ENCODE measurements at places on chromosomes 13 and 19.

DNA sequence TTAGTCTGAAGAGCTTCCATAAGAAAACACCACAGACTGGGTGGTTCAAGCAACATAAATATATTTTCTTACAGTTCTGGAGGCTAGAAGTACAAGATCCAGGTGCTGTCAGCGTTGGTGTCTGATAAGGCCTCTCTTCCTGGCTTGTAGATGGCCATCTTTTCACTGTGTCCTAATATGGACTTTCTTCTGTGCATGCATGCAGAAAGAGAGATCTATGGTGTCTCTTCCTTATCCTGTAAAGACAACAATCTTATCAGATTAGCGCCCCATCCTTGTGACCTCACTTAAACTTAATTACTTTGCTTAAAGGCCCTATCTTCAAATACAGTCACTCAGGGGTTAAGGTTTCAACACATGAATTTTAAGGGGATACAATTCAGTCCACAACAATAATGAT, 14.1 kb upstream of the NDFIP2 start:
- ATAC-seq, result no peak

GRCh38 chr13:60226507-60226906, 62.8 kb upstream of the DIAPH3 start:
- ATAC-seq, result no peak

GRCh38 chr19:42051166-42052115, 18.6 kb downstream of the GRIK5 start:
- no peak for ATAC-seq

DNA sequence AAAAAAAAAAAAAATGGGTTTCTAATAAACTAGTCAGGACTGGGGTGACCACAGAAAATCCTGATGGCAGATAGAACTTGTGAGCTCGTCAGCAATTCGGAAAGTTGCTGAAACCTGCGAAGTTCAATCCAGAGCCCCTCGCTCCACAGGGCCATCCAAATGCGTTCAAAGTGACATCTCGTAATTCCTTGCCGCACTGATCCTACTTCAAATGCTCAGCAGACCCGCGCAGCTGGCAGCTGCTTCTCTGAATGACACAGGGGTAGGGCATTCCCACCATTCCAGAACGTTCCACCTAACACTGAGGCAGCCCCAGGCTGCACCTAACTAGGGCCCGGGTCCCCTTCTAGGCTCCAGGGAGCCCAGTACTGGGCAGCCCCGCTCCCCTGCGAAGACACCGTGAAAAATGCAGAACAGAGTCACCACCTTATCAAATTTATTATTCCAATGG, 4.8 kb upstream of the DAPK3 start:
- ATAC-seq, result no peak

DNA sequence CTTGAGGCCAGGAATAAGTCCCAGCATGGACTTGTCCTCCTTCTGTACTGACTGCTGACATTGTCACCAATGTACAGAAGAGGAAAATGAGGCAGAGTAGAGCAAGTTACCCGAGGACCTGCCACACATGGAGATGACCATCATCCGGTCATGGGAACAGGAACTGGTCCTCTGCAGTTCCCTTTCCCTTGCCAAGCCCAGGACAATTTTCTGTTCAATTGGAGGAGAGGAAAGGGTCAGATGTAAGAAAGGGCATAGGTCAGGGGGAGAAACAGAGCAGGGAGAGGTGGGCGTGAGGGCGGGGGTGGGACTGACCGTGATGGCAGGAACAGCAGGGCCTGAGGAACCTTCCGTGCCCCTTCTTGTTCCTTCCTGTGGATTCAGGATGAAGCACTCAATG, 18.6 kb downstream of the PHLDB3 start:
- no peak for ATAC-seq

- peak; percentile 3 for ATAC-seq
Measured at GRCh38 chr19:48363500-48363809, 285 bp downstream of the TMEM143 start.

DNA sequence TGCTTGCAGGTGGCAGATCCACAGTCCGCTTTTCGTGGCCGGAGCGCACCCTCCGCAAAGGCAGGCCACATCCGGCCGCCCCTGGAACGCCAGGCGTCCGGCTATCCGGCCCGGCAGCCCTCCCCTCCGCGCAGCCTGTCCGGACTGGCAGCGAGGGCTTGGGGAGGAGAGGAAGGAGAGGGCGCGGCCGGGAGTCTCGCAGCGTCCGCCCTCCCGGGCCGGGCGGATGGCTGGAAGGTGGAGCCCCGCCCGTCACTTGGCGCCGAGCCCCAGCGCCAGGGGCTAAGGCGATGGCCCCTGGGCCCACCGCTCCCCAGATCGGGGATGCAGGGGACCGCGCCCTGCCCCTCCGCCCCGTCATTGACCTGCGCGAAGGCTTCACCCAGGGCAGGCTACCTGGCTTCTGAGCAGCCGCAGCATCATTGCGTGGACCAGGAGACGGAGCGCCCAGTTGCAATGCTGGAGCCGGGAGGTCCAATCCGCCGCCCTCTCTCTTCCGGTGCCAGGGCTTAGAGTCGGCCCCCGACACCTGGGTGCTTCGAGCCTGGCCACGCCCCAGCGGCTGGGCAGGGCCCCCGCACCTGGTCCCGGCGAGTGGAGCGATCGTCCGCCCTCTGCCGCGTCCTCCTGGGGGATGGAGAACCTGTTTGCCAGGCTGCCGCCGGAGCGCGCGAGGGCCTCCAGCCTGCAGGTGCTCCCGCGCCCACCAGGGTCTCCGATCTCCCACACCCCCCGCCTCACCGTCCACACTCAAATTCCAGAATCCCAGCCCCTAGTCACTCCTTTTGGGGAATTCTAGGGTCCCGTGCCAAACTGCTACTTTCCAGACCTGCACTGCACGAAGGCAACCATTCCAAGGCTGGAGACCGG, at the start of gene FUT1:
FUT1 (minus strand) TSS at position 146 of the 870 bp plus-strand sequence. CDS start 1,360 bp downstream, outside the sequence.
- peak; percentile 81 for ATAC-seq

GRCh38 chr13:79631051-79631659, 150.2 kb downstream of the NDFIP2 start:
- no peak for ATAC-seq

DNA sequence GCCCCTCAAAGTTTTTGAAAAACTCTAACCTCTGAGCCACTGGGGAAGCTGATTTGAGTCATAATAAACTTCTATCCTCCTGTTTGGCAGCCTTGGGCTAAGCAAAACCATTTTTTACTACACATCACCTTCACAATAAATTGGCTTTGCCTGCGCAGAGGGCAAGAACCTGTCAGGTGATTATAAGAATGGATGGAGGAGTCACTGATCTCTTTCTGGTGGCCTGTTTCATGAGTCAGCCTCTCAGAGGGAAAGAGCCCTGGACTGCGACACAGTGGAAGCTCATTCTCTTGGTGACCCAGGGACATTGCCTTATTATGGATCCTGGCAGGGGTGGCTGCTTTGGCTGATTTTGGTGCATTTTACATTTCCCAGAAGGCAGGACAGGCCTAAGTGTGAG, 17.5 kb upstream of the PSG9 start:
- no peak for ATAC-seq

DNA sequence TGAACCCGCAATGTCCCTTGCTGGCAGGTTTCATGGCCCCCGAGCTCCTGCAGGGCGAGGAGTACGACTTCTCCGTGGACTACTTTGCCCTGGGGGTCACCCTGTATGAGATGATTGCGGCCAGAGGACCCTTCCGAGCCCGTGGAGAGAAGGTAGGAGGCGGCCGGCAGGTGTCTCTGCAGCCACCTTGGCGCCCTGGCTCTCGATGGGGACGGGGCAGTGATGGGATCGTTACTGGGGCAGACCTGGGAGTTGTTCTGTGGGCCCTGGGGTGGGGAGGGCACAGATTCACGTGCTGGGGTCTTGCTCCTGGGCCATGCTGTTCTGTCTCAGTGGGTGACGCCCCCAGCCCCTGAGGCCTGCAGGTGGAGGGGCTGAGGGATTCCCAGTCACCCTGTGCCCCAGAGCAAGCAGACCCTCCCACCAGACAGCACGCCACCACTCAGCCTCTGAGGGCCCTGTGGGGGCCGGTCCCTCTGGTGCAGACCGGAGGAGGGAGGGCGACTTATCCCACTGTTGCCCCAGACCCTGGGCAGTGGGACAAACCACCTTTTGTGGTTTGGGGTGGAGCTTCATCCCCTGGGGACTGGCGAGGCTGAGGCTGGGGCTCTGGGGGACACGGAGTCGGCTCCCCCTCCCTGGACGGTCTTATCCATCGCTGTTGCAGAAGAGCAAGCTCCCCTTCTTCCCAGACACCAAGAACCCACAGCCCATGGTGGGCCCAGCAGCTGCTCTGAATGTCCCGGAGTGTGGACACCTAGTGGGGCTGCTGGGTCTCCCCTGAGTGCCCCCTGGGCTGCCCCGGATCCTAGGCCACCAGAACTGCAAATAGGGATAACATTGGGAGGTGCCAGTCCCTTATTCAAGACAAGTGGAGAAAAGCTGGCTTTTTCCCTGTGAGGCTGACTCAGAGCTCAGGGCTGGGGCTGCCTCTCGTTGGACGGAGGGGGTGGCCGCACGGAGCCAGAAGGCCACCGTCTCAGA, 27.5 kb upstream of the TMEM255B start:
- ATAC-seq, result no peak

DNA sequence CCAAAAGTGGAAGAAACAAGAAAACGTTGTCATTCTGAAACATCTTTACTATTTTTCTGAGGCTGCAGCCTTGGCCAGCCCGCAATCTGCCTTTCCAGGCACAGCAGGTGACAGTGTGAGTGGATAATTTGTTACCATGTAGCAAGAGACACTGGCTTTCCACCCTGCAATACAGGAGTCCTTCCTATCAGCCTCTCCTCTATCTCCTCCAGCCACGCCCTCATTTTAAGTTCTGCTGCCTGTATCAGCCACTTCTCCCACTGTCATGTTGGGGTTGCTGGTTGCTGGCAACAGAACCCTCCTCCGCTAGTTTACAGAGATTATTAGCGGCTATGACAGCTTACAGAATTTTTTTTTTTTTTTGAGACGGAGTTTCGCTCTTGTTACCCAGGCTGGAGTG, 7.7 kb upstream of the LGALS7 start:
- ATAC-seq, result no peak

- no peak for ATAC-seq
Measured at GRCh38 chr19:27966390-27966816, 1246.5 kb downstream of the UQCRFS1 start.

DNA sequence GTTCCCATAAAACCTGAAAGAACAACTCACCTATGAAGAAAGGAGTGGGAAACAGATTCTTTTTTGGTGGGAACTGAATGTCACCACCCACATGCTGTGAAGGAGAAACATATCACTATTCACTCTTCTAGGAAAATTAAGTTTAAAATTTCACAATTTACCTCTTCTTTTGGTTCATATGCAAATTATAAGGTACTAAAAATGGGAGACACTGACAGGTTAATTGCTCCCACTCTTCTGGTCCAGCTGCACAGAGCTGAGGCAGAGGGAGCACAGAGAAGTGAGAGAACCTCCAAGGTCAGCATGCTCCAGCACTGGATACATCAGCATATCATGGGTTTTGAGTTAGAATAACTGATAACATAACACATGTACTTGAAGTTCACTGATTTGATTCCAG, 186.9 kb downstream of the FGF14 start:
- no peak for ATAC-seq

DNA sequence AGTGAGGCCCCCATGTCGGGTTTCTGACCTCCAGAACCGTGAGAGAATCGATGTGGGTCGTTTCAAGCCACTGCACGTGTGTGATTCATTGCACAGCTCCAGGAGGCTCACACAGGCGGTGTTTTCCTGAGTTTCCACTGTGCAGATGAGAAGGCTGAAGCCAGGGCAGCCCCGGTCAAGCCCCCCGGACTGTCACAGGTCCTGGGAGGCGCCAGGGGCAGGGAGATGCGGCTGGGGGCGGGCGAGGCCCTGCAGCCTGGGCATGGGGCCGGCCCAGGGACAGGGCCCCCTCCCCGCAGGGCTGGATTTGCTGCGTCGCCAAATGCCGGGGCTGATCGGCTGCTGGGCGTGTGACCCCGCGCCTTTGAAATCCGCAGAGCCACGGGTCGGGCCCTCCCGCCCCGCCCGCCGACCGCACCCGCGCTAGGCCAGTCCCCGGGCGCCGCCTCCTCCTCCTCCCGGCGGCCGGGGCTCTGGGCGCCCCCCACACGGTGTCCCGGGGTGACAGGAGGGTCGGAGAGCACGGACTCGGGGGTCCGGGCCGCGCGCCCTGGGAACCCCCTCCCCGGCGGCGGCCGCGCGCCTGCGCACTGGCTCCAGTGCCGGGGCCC, 9.9 kb upstream of the MKNK2 start:
- ATAC-seq, result peak; percentile 66

DNA sequence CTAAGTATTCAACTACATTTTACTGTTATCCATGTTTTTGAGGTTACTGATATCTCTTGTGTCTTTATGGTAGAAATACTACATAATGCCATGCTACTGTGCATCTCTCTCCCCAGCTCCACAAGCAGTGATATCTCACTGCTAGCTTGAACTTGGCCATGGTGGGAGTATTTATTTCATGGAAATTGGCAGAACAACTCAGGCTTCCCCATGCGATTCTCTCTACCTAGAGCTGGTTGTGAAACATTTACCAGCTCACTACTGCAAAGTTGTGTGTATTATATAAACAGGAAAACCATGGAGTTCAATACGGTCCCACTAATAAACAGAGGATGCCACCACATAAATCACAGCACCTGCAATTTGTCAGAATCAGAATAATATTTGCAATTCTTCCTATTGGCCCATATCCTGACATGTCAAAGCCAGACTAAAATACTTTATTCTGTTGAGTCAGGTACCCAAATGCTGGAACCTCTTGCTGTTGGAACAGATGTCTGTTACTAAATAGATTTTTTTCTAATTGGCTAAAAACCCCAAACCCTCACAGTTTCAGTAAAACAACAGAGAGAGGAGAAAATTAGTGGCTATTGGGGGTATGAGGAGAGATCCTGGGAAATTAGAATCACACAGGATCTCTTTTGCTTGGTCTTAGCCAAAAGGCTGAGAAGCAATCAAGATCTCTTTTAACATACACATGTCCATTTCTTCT, 91.4 kb upstream of the SLC10A2 start:
- ATAC-seq, result no peak

GRCh38 chr19:29858000-29858596, 46.3 kb downstream of the CCNE1 start:
- ATAC-seq, result no peak

DNA sequence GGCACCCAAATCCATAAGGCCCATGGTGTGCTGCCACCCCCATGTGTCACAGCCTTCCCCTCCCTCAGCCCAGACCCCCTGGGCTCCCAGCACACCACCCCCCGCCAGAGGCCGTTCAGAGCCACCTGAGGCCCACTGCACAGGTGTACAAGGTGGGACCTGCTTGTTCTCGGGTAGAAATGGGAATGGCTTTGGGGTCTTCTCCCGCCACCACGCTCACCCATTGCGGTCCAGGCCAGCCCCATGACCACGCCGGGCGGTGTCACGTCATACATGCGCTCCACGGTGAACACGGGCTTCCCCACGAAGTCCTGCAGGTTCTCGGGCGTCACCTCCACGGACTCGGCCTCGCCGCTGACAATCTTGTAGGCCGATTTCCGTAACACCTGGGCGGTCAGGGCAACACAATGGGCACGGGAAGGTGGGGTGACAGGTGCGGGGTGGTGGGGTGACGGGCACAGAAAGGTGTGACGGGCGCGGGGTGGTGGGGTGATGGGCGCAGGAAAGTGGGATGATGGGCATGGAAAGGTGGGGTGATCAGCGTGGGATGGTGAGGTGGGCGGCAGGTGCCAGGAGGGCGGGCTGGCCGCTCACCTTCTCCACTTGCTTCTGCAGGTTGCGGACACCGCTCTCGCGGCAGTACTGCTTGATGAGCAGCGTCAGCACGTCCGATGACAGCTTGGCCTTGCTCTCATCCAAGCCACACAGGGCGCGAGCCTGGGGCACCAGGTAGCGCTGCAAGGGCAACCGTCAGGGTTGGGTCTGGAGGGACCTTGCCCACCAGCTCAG, 4.3 kb downstream of the RPL36 start:
- no peak for ATAC-seq
